ENCODE measurements at places on chromosomes 4 and X. TPM values are rescaled to one million over a fixed set of nuclear protein-coding genes. Genes with fewer than 3 reads are reported as not detected.
A peak's percentile ranks its signal among the peaks of the same experiment; 100 is the strongest.

GRCh38 chrX:150768132-150768485 lies 74.9 kb downstream of the MTMR1 start:
- no peaks in the 10 kb centered on the region for H3K4me1 ChIP-seq
- DNase-seq = no peak
- H3K4me3 ChIP-seq = no peak overlapping the region
- peaks cover 20% of the 10 kb centered on the region for H3K36me3 ChIP-seq
- no peaks in the 10 kb centered on the region for H3K27me3 ChIP-seq

DNA sequence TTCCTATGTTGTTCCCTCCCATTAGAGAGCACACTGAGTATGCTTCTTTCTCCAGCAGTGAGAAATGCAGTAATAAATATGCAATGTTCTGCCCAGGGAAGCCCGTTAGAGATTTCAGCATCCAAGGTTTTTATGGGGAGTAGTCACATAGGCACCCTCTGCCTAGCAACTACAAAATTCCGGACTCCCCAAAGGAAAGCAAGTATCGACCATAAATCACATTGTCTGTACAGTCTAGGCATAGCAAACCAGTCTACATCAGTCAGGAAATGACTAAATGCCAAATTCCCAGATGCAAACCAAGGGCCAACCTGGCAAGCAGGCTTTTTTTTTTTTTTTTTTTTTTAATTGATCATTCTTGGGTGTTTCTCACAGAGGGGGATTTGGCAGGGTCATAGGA lies 34.8 kb downstream of the GPR101 start:
- no peak overlapping the region for H3K4me3 ChIP-seq
- H3K36me3 ChIP-seq = no peaks in the 10 kb centered on the region
- H3K4me1 ChIP-seq = no peaks in the 10 kb centered on the region
- DNase-seq = no peak
- no peak overlapping the region for H3K27ac ChIP-seq

GRCh38 chrX:65697915-65698796 lies 30.7 kb downstream of the MSN start:
- no peak for DNase-seq
- no peaks in the 10 kb centered on the region for H3K27me3 ChIP-seq
- no peaks in the 10 kb centered on the region for H3K36me3 ChIP-seq
- no peak overlapping the region for H3K27ac ChIP-seq
- H3K4me1 ChIP-seq = peaks cover 33% of the 10 kb centered on the region

The CLGN gene
- 2.1 TPM for total RNA-seq

- peaks cover 57% of the 10 kb centered on the region for H3K4me1 ChIP-seq
- no peak overlapping the region for H3K4me3 ChIP-seq
- H3K27ac ChIP-seq = peak overlapping the region; percentile 92
- H3K36me3 ChIP-seq = peaks cover 53% of the 10 kb centered on the region
These were observed 33.9 kb upstream of the AFAP1 start for GRCh38 chr4:7973545-7973981.

DNA sequence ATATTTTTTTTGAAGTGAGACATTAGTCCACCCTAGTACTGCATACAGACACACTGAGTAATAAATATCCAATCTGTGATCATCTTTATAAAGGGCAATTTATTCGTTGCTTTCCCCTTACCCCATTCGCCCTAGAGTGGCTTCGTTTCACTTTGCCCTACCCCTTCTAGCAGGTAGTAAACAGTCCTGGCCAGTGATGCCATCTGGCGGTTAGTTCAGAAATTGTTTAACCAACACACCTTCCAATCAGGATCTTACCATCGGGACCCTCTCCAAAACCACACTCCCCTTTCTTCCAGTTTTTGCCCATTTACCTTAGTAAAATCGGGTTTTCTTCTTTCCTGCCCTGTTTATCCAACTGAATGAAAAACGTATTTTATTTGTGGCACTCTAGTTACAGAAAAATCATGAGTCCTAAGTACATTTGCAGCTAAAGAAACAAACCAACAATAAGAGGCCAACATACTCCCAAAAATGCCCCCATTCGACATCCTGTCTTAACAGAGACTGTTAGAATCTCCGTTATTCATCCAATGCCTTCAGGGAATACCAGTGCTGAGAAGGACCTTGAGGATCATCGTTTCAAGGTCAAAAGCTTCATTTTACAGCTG lies 2.2 kb downstream of the PPA2 start:
- H3K4me3 ChIP-seq = peak overlapping the region; percentile 89
- H3K36me3 ChIP-seq = peaks cover 28% of the 10 kb centered on the region
- H3K27ac ChIP-seq = no peak overlapping the region

GRCh38 chr4:26028793-26029567 lies 115.0 kb downstream of the SMIM20 start:
- H3K27ac ChIP-seq = no peak overlapping the region
- DNase-seq = peak; percentile 78
- peaks cover 26% of the 10 kb centered on the region for H3K27me3 ChIP-seq
- H3K4me1 ChIP-seq = no peaks in the 10 kb centered on the region

The PRDM8 gene
- total RNA-seq = 1.8 TPM
